Activated T-cell treated with anti-CD3 and anti-CD28 coated beads for 4 hours (primary cell): ENCODE measurements at places on chromosomes 1 and 21.

DNA sequence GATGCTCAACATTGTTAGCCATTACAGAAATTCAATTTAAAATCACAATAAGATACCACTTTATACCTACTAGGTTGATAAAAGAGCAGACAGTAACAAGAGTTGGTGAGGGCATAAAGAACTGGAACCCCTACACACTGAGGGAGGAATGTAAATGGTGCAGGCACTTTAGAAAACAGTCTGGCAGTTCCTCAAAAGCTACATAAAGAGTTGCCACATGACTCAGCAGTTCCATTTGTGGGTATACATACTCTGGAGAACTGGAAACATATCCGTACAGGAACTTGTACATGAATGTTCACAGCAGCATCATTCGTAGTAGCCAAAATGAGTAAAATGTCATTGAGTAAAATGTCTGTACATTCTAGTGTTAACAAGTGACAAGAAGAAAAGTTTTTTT is 17.0 kb downstream of the NSL1 start:
- no peak for DNase-seq

GRCh38 chr1:186679924-186680244 is 339 bp downstream of the PTGS2 start:
- DNase-seq: no peak

- no peak for DNase-seq
Observed at GRCh38 chr1:97572561-97572960, 348.3 kb downstream of the DPYD start.

DNA sequence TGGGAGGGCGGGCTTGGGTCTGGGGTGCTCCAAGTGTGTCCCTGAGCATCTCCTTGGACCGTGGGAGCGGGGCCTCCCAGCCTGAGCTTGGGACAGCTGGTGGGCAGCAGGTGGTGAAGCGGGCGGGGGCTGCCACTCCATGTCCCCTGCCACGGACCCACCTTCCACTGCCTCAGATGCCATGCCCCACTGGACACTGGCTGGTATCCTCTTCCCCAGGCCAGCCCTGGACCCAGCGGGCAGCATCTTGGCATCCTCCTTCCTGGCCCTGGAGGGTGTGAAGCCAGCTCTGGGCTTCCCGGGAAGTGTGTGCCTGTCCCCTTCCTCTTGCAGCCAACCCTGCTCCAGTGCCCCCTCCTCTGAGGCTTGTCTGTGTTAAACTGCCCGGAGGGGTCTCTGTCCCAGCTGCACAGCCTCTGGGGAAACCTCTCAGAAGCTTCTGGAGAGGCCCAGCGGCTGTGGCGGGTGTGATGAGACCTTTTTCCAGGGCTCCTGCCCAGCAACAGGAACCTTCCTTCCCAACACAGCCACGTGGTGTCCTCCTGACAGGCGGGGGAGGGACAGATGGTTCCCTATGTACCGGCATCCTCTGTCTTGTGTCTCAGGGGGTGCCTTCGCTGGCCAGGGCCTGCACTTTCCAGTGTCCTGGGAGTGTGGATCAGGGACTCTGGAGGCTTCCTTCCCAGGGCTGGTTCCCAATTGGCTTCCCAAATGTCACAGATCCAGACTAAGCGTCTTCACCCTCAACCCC is 81.6 kb upstream of the DISP3 start:
- DNase-seq: no peak

GRCh38 chr1:119743308-119743707 is 25.4 kb downstream of the HMGCS2 start:
- no peak for DNase-seq

- no peak for DNase-seq
Observed at GRCh38 chr1:23573574-23574182, 14.4 kb upstream of the ID3 start.

DNA sequence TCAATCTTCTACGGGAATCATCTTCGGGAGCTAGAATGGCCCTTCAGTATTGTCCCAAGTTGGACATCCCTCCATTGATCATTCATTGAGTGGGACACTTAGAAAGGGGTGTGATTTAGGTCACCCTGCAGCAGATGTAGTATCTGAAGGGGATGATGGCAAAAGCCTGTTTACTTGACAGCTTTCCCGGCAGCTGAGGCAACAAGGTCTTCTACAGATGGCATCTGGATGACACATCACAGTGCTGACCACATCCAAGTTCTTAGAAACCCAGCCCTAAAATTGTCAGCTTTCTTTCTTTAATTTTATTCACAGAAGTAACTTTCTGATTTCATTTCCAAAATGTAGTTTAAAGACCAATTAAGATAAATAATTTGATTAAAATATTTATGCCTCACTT is 150.3 kb downstream of the AMY1C start:
- no peak for DNase-seq

DNA sequence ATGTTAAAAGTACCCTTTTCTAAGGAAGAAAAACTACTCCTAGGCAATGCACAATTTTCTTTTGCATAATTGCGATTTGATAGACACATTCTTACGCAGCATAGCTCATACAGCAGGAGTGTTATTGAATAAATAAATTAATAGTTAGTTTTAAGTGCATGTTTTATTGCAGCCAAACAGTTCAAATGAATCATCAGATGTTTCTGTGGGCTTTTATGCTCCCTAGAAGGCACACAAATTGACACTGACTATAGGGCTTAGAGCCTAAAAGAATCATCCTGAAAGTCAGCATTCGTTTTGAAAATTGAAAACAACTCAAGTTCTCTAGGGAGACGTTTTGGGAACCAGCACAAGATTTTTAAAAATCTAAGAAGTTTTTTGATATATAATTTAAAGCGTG is 411.9 kb downstream of the HLX start:
- no peak for DNase-seq

DNA sequence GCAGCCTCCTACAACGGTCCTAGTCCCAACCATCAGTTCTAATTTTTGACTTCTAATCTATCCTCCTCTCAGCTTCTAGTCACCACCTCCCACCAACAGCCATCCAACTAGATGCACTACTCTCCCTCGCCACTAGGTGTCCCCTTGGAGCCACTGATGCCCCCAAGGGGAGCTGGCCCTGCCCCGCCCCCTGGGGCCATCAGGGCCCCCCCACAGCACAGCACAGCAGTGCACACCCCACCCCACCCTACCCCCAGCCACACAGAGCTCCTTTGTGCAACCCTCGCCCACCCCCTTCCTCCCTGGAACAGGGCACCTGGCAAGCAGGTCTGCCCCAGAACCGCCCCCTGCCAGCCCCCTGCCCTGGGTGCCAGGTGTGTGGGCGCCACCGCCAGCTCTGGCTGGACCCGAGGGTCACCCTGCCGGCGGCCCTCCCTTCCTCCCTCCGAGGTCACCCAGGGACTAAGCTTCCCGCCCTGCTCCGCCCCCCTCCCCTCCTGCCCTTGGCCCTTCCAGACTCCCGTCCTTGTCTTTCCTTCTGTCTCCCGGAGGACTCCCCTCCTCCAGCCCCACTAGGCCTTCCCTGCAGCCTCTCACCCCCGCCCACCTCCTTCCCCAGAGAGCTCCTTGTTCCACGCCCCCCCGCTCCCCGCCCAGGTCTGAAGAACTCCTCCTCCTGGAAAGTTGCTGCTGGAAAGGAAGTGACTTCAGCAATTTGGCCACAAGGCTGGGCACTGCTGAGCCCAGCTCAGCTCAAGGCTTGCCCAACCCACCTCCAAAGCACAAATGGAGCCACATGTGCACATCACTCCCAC is 47.0 kb downstream of the AHDC1 start:
- DNase-seq: peak; percentile 76

GRCh38 chr21:27647921-27648320 is 681.0 kb upstream of the ADAMTS5 start:
- no peak for DNase-seq

GRCh38 chr1:89644119-89644814 is 11.3 kb downstream of the LRRC8C start:
- DNase-seq: no peak

DNA sequence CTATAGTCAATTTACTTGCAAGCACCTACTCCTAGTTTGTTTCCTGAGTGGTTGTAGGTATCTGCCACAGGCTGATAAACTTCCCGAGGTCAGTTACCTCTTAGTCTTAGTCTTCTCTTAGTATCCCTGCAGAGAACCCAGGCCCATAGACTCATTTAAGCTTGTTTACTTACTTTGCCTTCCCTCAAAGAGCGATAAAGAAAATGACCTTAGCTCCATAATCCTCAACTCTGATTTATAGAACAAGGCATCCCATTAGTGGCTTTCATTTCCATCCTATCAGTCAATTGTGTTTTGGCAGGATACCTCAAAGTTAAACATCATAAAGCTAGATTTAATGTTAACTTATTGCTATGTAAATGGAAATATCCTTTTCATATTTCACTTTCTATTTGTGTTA is 119.7 kb downstream of the UCHL5 start:
- DNase-seq: no peak

DNA sequence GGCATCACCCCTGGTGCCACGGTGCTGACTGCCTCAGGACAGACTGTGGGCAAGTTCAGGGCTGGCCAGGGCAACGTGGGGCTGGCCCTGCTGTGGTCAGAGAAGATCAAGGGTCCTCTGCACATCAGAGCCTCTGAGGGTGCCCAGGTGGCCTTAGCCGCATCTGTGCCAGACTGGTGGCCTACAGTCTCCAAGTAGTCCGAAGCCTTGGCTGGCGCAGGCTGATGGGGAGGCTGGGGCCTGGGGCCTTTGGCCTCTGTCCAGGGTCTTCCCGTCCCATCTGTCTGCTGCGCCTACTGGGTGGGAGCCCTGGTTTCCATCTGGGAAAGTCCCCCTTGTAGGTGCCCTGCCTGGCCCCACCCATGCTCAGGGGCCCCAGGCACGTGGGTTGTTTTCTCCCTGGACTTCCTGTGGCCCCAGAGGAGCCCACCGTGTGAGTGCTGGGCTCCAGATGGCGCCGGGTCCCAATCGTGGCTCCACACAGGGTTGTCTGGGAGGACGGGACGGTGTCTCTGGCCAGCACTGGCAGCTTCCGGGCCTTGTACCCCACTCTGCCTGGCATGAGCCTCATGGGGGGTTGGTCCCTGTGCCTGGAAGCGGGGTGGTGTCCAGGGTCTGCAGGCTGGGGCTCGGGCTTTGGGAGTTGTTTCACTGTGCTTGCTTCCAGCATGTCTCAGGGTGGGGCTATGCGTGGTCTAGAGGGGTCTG is 9.9 kb downstream of the IBA57 start:
- DNase-seq: no peak

DNA sequence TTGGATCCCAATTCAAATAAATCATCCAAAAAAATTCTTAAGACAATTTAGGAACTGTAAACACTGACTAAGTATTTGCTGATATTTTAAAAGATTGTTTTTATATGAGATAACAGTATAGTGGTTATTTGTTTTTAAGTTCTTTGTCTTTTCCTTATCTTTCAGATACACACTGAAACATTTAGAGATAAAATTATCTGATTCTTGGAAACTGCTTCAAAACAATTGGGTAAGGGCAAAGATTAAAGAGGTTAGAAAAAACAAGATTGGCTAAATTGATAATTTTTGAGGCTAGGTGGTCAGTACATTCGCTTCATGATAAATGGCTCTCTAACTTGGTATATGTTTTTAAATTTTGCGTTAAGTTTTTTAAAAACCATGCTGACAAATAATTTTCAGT is 117.3 kb downstream of the PSMG1 start:
- DNase-seq: no peak

DNA sequence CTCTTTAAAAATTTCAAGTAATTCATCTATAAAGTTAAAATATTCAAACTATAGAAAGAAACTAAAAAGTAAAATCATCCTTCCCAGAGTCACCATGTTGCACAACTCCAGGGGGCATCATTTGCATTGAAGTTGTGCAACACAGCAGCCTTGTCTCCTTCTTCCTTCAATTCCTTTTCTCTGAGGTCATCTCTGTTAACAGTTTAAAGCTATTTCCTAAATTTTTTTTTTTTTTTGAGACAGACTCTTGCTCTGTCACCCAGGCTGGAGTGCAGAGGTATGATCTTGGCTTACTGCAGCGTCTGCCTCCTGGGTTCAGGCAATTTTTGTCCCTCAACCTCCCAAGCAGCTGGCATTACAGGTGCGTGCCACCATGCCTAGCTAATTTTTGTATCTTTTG is 7.1 kb downstream of the RHBG start:
- no peak for DNase-seq

DNA sequence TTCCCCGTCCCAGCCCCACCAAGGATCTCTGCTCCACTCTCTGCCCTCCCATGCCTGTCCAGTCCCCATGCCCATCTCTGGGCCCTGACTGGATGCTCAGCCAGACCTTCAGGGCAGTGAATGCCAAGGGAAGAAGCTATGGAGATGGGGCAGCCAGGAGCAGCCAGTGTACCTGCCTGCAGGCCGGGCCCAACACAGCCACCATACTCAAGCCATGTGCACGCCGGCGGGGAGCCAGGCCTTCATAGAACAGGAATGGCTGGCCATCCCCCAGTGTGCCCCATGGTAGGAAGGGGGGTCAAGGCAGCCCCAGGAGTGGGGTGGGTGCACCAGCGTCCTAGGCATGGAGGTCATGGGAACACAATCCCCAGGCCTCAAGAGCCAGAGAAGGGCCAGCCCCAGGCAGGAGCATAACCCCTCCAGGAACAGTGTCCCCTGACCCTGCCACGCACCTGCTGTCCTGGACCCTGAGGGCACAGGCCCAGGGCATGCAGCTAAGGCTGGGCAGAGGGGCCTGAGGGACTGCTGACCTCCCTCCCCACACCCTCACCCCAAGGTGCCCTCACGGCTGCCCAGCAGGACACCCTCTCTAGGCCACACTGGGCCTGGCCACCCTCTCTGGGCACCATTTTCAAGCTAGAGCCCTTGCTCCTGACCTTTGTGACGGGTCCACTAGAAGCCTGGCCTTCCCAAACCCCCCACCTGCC is 20.3 kb upstream of the ARF1 start:
- DNase-seq: no peak

DNA sequence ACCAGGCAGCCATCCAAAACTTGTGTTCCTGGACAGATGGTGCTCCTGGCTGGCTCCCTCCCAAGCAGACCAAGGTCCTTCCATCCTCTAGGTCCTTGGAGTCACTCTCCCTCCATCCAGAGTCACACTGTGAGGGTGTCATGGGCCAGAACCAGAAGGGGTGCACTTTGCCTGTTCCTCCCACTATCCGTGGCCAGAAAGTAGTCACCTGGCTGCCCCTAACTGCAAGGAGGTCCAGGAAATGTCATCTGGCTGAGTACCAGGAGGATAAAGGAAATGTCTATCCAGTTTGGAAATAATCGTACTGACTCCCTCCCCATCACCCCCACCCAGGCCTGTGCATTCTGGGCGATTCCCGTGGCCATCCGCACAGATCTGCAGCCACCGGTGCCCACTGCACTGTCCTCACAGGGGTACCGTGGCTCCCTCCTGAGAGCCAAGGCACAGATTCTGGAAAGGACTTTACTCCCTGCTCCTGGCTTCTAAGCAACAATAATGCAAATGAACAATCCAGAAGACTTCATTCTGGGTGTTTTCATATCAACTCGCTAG is 253.2 kb downstream of the NPHP4 start:
- no peak for DNase-seq

- DNase-seq: no peak
Observed at GRCh38 chr21:18987520-18988026, 584.0 kb upstream of the TMPRSS15 start.

DNA sequence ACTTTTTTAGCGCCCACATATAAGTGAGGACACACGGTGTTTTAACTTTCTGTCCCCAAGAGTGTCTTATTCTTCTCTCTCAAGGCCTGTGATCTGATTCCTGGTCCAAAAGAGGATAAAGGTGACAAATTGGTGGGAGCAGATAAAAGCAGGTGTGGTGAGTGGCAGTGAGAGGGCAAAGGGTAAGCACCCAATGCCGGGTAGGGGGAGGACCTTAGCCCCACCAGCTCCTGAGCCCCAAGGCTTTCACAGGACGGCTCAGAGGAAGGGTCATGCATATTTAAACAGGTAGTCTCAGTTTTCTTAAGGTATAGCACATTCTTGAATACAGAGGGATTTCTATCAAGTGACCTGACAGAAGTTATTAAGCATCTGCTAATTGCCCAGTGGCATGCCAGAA is 19.6 kb downstream of the LBR start:
- DNase-seq: no peak

- no peak for DNase-seq
Observed at GRCh38 chr1:244778344-244778743, 57.1 kb upstream of the COX20 start.
